ENCODE measurements at places on chromosomes 1 and 21.

- no peak for DNase-seq
Observed at GRCh38 chr1:107153014-107153413, 12.2 kb downstream of the NTNG1 start.

GRCh38 chr1:176149939-176150807 lies 56.9 kb downstream of the COP1 start:
- no peak for DNase-seq

GRCh38 chr1:10895621-10896020 lies 99.2 kb upstream of the CASZ1 start:
- no peak for DNase-seq

- DNase-seq: no peak
Observed at GRCh38 chr1:16146279-16147155, 9.4 kb downstream of the EPHA2 start.

DNA sequence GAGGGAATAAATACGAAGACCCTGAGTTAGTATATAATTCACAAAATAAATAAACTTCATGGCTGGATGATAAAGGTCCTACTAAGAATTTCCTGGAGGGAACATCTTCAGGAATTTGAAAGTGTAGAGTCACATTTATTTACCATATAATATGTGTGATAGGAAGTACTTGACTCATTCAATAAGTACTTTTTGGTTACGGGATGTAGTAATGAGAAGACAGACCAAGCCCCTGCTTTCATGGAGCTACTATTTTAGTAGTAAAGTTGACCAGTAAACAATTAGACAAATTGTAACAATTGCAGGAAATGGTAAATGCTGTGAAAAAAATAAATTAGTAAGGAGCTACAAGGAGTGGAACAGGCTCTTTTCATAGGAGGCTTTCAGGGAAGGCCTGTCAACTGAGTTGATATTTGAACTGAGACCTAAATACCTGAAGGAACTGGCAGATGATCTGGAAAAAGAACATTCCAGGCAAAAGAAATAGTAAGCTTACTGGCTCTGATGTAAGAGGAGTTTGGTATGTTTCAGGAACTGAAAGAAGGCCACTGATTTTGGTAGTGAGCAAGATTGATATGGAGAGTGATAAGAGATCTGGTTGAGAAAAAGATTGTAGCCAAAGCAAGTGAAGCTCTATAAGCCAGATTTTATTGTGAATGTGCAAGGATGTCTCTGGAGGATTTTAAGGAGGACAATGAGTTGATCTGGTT lies 36.2 kb downstream of the CAMSAP2 start:
- DNase-seq: no peak

DNA sequence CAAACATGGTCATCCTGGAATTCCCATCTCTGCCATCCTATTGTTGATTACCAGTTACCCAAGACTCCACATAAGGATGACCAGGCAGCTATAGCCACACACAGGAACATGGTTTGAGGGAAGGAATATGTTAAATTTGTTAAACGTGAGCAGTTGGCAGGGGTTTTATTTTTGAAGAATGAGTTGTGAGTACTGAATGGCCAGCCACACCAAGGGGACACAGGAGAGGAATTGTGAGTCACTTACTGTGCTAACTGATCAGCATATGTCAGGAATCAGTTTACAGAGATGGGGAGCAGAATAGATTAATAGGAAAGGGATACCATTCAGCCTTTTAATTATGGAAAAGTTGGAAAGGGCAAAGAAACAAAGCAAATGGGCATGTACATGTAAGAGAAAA lies 39.3 kb upstream of the RAVER2 start:
- no peak for DNase-seq

DNA sequence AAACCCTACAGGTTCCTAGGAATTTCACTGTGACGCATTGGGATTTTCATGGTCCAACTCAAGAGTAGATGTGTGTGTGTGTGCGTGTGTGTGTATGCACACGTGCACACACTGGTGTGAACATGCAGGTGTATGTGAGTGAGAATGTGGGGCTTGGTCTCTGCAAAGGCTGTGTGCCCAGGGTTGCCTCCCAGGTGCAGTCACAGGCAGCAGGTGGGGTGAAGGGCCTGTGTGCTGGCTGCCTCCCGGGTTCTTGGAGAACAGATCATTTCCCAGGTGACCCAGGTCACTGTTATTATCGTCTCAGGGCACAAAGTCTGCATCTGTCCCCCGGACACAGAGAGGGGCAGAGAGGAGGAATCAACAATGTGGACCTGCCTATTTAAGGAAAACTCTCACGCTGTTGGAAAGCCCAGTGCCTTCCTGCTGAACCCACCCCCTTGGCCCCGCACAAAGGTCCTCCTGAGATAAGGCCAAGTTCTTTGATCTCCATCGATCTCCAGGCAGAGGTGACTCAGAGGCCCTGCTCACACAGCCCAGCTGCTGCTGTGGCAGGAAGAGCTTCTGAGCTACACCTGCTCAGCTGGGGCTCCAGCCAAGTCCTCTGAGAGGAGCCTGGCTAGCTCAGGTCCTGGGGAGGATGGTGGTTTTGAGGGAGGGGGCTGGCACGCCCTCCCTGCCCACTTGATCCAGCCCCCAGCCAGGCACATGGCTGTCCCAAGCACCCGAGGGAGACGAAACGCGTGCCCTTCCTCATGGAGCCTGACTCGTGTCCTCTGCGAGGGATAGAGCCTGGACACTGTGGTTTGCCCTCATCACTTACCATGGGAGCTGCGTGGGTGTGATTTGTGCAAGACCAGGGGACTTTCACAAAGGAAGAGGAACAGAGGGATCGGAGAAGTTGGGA lies 134.0 kb upstream of the ARHGEF16 start:
- no peak for DNase-seq

- no peak for DNase-seq
Observed at GRCh38 chr21:43812139-43812821, 22.9 kb downstream of the RRP1 start.

- no peak for DNase-seq
Observed at GRCh38 chr1:232176222-232176621, 453.7 kb downstream of the SIPA1L2 start.

- no peak for DNase-seq
Observed at GRCh38 chr1:75836528-75837100, 39.9 kb downstream of the MSH4 start.

GRCh38 chr1:243351337-243351736 lies 95.5 kb downstream of the SDCCAG8 start:
- no peak for DNase-seq

- no peak for DNase-seq
Observed at GRCh38 chr1:207181847-207182246, 77.8 kb downstream of the C4BPA start.

DNA sequence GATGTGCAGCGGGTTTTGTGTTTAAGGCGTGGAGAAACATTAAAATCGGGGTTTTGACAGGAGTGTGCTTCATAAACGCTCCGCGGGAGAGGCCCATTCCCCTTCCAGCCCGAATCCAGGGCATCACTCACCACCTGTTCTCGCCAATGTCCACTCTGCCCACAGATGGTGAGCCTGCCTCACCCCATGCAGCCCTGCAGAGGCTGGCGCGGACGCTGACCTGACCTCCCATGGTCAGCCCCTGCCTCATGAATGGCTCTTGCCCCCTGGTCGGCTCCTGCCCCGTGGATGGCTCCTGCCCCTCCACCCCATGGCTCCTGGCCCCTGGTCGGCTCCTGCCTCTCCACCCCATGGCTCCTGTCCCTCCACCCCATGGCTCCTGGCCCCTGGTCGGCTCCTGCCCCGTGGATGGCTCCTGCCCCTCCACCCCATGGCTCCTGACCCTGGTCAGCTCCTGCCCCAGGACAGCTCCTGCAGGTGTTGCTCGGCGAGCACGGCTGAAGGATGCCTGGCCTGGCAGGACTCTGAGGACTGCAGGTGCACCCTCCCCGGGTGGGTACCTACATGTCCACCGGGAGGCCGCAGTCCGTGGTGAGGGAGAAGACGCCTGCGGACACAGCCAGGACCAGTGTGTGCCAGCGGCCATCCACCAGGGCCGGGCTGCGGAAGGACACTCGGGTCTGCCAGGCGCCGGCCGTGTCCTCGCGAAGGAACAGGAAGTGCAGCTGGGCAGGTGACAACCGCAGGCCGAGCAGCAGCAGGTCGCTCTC lies 6.7 kb downstream of the KRTAP10-1 start:
- no peak for DNase-seq

All from hypothalamus (tissue), 51 donors.